ENCODE measurements at places on chromosomes 11 and 22.
A peak's percentile ranks its signal among the peaks of the same experiment; 100 is the strongest.

DNA sequence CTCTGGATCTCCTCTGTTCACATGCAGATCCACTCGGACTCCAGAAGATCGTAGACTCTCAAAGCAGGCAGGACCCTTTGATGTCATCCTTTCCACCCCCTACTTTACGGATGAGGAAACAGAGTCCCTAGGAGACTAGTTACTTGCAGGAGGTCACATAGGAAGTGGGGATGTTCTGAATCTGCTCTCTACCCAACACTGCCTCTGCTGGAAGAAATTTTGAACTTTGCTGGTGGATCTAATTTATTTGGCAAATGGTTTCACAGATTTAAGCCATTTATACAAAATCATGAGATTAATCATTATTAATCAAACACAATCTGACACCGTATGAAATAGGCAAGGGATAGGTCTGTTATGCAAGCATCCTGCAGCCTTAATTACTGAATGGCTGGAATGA is 55.0 kb upstream of the USP47 start:
- peak; percentile 22 for DNase-seq

DNA sequence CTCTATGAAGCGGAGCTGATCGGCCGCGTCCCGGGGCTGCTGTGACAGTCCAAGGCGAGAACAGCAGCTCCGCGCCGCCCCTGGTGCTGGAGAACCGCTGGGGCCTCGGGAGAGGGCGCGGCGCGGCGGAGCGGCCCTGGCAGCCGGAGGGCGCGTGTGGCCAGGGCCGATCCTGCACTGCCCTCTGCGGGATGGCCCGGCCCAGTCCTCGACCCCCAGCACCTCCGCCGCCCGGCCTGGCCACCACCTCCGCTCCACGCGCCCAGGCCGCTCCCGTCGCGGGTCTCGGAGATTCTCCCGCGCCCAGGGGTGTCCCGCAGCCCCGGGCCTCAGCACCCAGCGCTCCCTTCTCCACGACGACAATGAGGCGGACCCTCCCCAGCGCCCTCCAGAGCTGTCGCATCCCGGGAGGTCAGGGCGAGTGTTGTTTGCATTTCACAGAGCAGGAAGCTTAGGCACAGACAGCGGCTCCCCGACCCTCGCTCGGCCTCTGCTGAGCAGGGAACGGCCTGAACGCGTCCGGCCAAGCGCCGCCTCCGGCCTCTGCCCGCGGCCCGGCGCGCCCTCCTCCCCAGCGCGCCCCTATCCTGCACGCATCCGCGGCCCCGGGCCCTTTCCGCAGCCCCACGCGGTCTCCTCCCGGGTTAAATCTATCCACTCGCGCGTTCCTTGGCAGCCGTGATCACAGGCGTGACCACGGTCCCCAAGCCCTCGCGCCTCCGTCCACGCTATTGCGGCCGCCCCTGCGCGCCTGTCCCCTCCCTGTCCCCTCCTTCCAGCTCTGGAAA is 109.7 kb downstream of the WNT7B start:
- DNase-seq = no peak

DNA sequence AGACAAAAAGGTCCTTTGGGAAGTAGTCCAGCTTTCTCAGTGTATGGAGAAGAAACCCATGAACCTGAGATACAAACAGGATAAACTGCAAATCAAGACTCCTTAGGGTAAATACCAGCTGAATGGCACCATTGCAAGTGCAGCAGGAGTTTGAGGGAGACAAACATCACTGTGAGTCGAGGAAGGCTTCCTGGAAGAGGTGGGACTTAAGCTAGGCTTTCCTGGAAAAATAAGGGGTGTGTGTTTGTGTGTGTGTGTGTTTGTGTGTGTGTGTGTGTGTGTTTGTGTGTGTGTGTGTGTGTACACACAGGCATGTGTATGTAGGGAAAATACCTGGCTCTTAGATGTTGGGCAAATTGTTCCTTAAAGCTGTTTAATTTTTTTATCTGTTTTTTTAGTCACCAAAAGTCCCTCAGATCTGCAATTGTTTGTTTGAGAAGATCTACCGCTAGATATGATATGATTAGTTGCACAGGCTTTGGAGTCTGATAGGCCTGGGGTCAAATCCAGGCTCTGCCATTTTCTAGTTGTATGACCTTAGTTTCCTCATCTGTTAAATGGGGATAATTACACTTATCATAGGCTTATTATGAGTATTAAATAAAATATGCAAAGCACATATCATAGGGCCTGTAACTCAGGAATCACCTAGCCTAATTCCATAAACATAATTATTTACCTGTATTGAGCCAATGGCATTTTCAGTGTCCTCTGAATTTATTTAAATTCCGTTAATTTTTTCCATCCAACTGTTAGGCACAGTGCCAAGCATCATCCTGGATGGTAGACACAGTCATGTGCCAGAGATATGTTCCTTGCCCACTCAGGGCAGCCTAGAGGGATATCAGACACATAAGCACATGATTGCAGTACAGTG is 85.6 kb upstream of the EED start:
- no peak for DNase-seq

DNA sequence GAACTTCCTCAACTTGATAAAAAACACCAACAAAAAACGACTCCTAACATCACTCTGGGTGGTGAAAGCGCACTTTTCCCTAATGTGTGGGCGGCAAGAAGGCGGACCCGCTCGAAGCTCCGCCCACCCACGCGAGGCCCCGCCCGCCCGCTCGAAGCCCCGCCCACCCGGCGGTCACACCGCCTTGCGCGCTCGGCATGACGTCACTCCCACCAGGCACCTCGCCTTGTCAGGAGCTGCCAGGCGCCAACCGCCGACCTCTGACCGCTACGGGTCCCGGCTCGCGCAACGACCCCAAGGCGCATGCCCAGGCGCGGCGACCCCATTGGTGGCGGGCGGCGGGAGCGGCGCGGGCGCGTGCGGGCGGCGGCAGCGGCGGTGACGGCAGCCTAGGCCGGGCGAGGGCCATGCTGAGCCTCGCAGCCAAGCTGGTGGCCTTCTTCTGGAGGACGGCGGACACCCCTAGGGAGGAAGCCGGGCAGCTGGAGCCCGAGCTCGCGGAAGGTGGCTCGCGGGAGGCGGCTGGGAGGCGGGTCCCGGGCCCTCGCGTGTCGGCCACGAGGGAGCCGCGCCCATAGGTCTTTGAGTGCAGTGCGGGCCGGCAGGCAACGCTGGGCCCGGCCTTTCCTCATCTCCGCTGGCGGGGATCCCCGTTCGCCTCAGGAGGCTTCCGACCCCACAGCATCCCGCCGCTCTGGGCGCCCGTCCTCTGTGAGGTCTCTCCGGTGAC is at the start of gene MOV10L1:
MOV10L1 (plus strand) TSS at position 325 of the 730 bp plus-strand sequence; CDS start at position 408, 83 bp downstream.
- DNase-seq = no peak

GRCh38 chr11:5989203-5989602 is 2.4 kb upstream of the OR52L1 start:
- DNase-seq = no peak

- no peak for DNase-seq
Observed at GRCh38 chr11:62652161-62653006, 718 bp downstream of the INTS5 start.

- no peak for DNase-seq
Observed at GRCh38 chr11:85783758-85784157, 27.2 kb downstream of the SYTL2 start.

GRCh38 chr22:48343461-48343860 is 1484.2 kb downstream of the BRD1 start:
- DNase-seq = no peak

DNA sequence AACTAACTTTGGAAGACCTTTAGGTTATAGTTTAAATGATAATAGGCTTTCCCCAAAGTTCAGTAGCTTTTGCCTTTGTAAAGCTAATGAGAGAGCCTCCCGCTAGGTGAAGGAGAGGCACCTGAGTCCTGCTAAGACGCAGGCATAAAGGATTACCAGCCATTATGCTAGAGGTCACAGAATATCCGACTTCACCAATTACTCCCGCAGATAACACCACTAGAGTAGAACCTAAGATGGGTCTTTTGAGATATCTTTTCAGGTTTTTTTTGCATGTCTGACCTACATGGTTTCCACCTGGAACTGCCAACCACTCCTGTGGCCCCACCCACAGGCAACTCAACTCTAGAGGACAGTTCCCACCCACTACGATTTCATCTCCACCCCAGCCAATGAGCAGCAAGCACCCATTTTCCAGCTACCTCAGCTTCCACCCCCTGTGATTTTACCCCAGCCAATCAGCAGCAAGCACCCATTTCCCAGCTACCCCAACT is 314.3 kb downstream of the BRD1 start:
- no peak for DNase-seq

GRCh38 chr11:83031127-83031526 is 40.6 kb downstream of the RAB30 start:
- DNase-seq = no peak

GRCh38 chr11:76424891-76425290 is 19.9 kb upstream of the EMSY start:
- DNase-seq = no peak

- DNase-seq = no peak
Observed at GRCh38 chr22:44862981-44863860, 110.8 kb downstream of the ARHGAP8 start.

- no peak for DNase-seq
Observed at GRCh38 chr11:17801166-17801565, 66.6 kb downstream of the KCNC1 start.

- DNase-seq = peak; percentile 9
Observed at GRCh38 chr11:6438979-6439571, 1.7 kb downstream of the HPX start.

DNA sequence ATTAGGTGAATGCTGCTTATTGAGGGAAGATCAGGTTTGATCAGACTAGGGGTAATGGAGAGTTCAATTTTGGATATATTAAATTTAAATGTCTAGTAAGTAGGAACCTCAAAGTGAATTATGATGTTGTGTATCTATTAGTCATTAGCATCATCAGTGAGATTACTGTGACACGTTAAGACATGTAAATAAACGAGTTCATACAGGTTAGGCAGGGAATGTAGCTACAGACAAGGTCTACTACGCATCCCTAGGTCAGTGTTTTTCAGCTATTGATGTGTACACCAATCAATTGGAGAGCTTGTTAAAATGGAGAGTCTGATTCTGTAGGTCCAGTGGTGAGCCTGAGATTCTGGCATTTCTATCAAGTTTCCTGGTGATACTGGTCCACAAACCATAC is 120.1 kb upstream of the LRRC4C start:
- no peak for DNase-seq

DNA sequence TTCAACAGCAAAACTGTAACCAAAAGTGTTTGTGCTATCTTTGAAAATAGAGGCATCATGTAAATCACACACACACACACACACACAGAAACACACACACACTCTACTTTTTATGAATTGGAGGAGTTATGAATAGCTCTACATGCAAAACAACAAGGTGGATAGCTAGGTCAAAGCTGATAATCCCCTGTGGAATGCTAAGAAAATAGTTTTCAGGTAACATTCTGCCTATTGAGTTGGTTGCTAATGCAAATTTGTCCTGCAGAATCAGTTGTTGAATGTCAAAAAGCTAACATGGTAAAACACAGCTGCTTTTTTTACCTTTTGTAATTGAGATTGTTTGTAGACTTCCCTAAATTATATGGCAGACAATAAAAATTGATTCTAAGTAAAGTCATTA is 1658.4 kb upstream of the RAG2 start:
- DNase-seq = no peak

DNA sequence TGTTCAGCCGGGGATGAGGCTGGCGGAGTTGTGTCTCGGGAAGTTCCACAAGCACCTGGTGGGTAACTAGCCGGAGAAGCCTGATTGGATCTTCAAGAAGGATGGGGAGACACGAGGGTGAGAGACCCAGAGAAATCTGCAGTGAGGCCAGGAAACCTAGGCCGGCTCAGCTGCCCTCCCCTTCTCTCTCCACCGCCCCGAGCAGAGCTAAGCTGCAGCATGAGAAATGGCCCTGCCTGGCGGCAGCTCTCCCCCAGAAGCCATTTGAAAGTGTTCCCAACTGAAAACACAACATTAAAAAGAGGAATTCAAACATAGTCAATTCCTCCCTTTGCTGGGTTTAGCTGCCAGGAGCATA is 77.8 kb upstream of the SHISAL1 start:
- DNase-seq = no peak

GRCh38 chr11:124898711-124899110 is 1.0 kb upstream of the ROBO4 start:
- DNase-seq = no peak

- DNase-seq = no peak
Observed at GRCh38 chr11:14258221-14258935, 100.6 kb downstream of the RRAS2 start.

- no peak for DNase-seq
Observed at GRCh38 chr11:112085822-112086421, 634 bp downstream of the TIMM8B start.

GRCh38 chr11:8477680-8478079 is 116.3 kb downstream of the STK33 start:
- no peak for DNase-seq

GRCh38 chr11:62536301-62536957 is 10.2 kb downstream of the AHNAK start:
- DNase-seq = peak; percentile 88

- peak; percentile 91 for DNase-seq
Observed at GRCh38 chr22:38923463-38924346, 33.7 kb upstream of the APOBEC3A start.

DNA sequence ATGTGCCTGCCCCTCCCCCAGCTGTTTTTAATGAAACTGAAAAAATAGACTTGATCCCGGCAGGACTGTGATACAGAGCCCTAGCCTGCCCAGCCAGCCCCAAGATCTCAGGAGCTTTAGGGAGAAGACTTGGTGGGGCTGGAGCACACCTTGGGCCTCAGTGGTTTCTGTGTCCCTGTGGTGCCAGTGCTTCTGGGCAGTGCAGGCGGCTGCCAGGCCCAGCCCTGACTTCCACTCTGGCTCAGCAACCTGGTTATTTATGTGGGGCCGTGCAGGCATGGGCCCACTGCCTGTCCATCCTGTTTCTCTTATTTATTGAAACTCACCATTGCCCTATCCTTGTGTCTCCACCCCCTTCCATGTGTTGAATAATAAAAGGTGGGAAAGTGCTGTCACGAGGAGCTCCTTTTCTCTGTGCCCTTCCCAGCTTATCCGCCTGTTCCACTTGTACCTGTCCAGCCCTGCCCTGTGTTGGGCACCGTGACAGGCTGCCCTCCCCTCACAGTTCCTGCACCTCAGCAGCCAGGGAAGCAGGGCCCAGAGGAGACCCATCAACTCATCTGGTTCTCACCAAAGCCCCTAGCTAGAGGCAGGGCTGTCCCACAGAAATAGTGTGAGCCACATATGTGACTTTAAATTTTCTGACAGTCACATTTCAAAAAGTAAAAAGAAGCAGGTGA is 20.2 kb downstream of the RELT start:
- no peak for DNase-seq

DNA sequence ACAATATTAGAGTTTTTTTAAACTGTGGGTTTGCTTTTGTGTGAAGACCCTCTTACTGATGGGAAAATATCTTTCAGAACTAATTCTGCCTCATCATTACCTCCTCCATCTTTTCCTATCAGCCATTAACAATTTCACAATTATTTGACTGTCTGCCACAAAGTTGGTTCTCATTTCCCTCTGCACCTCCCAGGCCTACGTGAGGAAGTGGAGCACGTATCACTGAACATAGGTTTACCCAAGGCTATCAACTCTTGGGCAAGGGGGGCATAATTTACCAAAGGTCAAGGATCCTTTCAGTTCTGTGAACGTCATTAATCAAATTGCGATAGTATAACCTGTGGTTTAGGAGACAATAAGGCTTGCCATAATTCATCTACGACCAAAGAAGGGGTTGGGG is 60.0 kb downstream of the LIF start:
- no peak for DNase-seq
